Bronchial smooth muscle cell (primary cell): ENCODE measurements at places on chromosomes 2 and 18. TPM values are rescaled to one million over a fixed set of nuclear protein-coding genes. Genes with fewer than 3 reads are reported as not detected.

The MRPS9 gene
- 22.8 and 30.4 TPM in 2 replicates for total RNA-seq

The CNDP1 gene
- 0.16 TPM in 1 of 2 replicates, not detected in the other for total RNA-seq

The MBD5 gene
- 18.5 and 21.3 TPM in 2 replicates for total RNA-seq

The MREG gene
- 1.5 and 1.6 TPM in 2 replicates for total RNA-seq

The NEB gene
- under 0.01 and 0.09 TPM in 2 replicates for total RNA-seq

The APCDD1 gene
- total RNA-seq: not detected in 2 replicates

The SLC5A7 gene
- not detected in 2 replicates for total RNA-seq

The CASP8 gene
- 24.3 and 26.6 TPM in 2 replicates for total RNA-seq

The TEX51 gene
- not detected in 2 replicates for total RNA-seq

The GDF7 gene
- under 0.01 TPM in 2 replicates for total RNA-seq

The MARCHF4 gene
- under 0.01 and 0.32 TPM in 2 replicates for total RNA-seq

The LHCGR gene
- total RNA-seq: not detected in 2 replicates

The IL1F10 gene
- total RNA-seq: not detected in 2 replicates

The SKA1 gene
- total RNA-seq: 0.52 and 0.95 TPM in 2 replicates

The ACTR1B gene
- 59.7 and 64.8 TPM in 2 replicates for total RNA-seq

The OSBPL1A gene
- total RNA-seq: 47.9 and 59.4 TPM in 2 replicates

The C2orf92 gene
- 1.4 TPM in 2 replicates for total RNA-seq

The PCARE gene
- total RNA-seq: not detected in 2 replicates

The XIRP2 gene
- total RNA-seq: under 0.01 TPM in 1 of 2 replicates, not detected in the other
